ENCODE measurements at places on chromosomes 7 and 10.

- no peak for DNase-seq
Measured at GRCh38 chr7:15853832-15854470, 167.5 kb upstream of the MEOX2 start.

- no peak for DNase-seq
Measured at GRCh38 chr7:47258798-47259197, 323.1 kb downstream of the TNS3 start.

DNA sequence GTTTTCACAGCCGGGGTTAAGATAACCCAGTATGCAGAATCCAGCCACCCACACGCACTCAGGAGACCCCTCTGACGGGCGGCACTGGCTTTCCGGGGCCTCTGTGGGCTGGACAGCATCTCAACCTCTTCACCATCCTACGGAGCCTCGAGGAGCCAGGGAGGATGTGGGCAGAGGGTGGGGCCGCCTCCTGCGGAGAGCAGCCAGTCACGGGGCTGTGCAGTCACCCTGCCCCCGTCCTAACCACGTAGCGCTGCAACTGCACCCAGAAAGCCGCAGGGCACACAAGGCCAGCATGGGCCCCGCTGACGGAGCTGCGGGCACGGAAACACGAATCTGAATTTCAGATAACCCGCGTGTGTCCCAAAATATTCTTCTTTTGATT lies 270.3 kb downstream of the ELFN1 start:
- peak; percentile 93 for DNase-seq

DNA sequence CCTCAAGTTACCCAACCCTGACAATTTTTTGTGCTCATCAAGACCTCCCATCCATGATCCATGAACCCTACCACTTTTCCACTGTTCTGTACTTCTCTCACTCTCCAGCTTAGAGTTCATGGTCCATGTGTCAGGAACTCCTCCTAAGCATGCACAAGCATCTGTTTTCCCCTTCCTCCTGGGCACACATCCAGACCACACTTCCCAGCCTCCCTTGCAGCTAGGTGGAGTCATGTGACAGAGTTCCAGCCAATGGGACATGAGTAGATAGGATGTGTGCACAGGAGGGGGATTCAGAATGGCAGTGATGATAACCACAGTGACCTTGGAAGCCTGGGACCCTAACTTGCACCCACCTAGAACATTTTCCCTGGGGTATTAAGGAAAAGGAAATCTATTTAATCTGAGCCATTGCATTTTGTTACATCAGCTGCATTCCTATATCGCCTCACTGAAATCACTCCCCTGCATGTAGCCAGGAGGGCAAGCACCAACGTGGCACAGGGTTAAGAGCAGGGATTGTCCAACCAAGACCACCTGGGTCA lies 9.6 kb upstream of the FRMPD2 start:
- no peak for DNase-seq

DNA sequence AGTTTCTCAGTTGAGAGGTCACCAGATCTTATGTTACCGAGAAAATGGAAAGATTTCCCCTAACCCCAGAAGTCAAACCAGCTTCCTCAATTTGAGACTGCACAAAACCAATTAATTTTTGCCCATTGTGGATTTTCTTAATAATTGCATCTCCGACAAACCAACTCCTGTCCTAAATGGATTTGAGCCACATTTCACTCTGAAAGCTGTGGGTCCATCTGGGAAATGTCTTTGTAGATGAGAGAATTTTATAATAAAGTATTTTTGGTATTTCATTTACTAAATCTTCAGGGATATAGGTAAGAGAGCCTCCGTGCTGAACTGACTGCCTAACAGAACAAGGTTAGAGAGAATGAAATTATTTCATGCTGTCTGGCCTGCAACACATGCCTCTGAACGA lies 99.7 kb upstream of the PDCD4 start:
- DNase-seq, result no peak

- DNase-seq, result no peak
Measured at GRCh38 chr10:14262836-14263425, 67.8 kb downstream of the FRMD4A start.

- no peak for DNase-seq
Measured at GRCh38 chr7:98352621-98353020, 48.3 kb downstream of the BAIAP2L1 start.

GRCh38 chr7:128933180-128933891 lies 4.4 kb upstream of the IRF5 start:
- peak; percentile 70 for DNase-seq

GRCh38 chr10:93313798-93314197 lies 168.3 kb downstream of the MYOF start:
- peak; percentile 34 for DNase-seq

GRCh38 chr10:131013281-131013912 lies 298.1 kb downstream of the TCERG1L start:
- no peak for DNase-seq

DNA sequence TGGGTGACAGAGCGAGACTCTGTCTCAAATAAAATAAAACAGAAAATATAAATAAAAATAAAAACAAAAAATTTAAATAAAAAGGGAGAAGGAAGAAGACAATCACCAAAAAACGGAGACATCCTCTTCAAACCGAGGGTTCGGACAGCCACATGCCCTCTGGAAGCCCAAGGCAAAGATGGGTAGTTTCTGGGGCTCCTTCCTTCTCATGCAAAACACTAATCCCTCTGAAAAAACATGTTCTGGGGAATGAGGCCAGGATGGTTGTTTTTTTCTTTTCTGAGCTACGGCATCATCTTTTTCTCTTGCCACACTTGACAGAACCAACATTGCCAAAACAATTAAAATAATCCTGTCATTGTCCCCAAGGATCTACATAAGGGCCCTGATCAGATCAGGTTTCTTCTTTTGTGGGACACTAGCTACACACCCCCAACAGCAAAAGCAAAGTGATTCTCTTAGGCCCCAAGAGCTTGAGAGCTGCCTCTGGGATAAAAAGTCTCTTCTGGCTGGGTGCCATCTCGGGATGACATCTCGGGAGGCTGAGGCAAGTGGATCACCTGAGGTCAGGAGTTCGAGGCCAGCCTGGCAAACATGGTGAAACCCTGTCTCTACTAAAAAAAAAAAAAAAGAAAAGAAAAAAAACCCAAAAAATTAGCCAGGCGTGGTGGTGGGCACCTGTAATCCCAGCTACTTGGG lies 14.2 kb upstream of the POR start:
- no peak for DNase-seq

DNA sequence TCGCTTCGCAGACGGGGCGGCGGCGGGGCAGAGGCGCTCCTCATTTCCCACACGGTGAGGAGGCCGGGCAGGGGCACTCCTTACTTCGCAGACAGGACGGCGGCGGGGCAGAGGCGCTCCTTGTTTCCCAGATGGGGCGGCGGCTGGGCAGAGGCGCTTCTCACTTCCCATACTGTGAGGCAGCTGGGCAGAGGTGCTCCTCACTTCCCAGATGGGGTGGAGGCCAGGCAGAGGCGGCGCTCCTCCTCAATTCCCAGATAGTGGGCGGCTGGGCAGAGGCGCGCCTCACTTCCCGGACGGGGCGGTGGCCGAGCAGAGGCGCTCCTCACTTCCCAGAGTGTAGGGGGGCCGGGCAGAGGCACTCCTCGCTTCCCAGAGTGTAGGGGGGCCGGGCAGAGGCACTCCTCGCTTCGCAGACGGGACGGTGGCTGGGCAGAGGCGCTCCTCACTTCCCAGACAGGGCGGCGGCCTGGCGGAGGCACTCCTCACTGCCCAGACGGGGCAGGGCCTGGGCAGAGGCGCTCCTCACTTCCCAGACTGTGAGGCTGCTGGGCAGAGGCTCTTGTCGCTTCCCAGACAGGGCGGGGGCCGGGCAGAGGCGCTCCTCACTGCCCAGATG lies 43.1 kb downstream of the ZEB1 start:
- DNase-seq, result no peak

- no peak for DNase-seq
Measured at GRCh38 chr7:3559278-3559677, 258.2 kb downstream of the SDK1 start.

DNA sequence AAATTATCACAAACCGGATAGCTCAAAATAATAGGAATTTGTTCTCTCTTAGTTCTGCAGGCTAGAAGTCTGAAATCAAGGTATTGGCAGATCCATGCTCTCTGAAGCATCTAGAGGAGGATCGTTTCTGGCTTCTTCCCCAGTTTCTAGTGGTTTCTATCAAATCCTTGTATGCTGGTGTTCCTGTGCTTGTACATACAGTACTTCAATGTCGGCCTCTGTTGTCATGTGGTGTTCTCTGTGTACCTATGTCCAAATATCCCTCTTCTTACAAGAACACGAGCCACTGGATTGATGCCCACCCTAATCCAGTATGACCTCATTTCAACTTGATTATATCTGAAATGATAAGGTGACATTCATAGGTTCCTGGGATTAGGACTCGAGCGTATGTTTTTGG lies 9.8 kb upstream of the TAX1BP1 start:
- DNase-seq, result no peak

GRCh38 chr7:128454808-128455542 lies 703 bp upstream of the HILPDA start:
- DNase-seq, result no peak

DNA sequence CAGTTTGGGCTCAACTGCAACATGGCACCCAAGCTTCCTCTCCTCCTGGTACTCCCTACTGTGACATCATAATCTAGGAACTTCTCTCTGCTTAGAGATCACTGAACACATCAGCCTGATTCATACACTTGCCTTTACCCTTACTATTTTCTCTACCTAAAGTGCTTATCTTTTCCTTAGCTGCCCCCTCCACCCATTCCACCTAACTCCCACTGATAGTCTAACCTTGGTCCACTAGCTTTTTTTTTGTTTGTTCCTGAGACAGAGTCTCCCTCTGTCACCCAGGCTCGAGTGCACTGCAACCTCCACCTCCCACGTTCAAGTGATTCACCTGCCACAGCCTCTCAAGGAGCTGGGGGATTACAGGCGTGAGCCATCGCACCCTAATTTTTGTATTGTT lies 15.9 kb downstream of the CUL2 start:
- no peak for DNase-seq

DNA sequence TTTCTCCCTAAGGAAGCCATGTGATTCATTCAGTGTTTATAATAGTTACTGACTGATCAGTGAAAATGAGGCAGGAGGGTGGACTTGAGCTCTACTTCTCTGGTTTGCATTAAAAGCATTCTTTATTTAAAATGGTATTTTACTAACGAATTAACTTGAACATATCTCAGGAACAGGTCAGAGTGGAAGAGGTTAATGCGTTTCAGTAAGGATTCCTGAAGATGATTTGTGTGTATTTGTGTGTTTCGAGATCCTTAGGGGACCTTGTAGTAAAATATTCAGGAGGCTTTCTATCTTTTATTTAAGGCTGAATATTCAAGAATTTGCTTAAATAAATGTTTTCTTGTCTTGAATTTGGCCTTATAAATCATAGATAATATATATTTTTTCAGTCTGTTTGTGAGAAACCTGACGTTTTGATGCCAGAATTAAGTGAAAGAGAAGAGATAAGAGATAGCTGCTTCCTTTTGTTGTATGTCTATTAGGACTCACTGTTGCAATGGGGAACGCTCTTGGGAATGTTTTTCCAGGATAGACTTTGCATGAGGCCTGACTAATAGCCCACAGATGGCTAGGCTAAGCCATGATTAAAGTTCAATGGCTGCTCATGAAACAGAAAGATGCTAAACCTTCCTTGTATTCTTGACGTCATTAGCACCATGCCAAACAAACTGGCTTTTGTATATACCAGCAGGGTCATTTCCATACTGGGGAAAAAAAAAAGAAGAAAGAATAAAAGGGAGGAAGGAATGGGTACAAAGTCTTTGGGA lies 93.8 kb upstream of the MTPN start:
- DNase-seq, result no peak

DNA sequence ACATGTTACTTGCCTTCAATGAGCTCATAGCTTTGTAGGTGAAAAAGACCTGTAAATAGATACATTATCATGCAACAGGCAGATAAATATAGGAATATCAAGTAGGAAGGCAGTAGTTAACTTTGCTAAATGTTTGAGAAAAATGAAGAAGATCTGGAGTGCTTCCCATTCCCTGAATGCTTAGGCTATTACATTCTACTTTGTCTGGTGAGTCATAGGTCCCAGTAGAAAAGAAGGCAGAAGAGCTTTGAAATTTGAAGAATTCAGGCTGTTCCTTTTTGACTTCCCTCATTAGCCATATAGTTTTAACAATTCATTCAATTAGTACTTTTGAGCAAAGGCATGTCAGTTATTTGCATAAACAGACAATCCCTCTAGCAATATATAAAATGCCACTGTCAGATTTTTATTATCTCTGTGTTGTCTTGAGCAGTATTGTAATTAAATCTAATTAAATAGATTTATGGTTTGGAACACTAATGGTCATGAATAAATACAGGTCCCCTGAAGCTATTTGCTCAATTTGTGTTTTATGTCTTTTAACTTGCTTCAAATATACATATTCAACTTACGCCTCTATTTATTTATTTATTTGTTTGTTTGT lies 875.0 kb downstream of the REEP3 start:
- DNase-seq, result no peak

DNA sequence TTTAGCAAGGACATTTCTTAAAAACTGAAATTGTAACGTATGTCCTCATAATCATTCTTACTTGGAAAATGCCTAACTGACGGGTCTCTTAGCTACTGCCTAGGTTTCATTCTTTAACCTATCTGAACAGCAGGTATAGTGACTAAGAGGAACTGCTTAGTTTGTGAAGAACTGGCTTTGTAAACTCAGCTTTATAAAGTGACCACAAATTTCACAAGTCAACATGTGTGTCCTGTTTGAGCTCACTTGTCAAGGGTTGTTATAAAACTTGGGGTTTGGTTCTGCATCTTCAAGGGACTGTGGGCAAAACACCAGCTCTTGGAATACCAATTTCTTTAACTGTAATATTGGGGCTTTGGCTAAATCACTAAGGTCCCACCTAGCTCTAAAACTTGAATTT lies 32.2 kb downstream of the MRPS33 start:
- no peak for DNase-seq

DNA sequence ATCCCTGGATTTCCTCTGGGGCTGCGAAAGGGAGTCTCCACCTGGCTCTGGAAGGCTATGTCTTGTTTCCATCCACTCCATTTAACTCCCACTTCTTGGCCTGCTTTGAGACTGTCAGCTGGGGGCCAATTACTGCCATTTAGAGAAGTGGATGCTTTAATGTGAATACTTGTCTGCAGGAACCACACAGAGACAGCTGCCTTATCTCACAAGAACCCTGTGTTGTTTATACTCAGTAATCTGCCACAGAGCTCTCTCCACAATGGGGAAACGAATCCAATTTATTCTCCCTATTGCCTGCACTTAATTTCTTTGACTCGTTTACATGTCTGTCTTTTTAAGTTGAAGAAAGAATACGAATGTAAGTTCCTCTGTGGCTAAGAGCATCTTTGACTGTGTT lies 787.0 kb upstream of the C7orf33 start:
- DNase-seq, result no peak

Measured in GM13977 (cell line).